ENCODE measurements at places on chromosomes 3 and 15.
A peak's percentile ranks its signal among the peaks of the same experiment; 100 is the strongest.

DNA sequence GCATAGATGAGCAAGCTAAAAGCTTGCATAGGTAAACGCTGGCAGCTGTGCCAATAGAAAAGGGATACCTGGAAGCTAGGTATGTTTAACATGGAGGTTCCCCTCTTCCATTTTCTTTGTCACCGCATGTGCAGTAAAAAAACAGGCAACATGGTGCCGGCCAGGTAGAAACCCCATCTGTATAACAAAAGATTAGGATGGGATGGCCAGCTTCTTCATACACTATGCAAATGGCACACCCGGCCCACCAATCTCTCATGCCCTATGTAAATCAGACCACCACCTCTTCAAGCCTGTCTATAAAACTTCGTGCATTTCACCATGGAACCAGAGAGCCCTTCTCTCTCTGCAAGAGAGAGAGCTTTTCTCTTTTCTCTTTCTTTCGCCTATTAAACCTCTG is 224.3 kb upstream of the P2RY1 start:
- no peak for DNase-seq

- DNase-seq, result no peak
Measured at GRCh38 chr15:90106522-90107117, 4.4 kb upstream of the IDH2 start.

- no peak for DNase-seq
Measured at GRCh38 chr15:59002418-59002859, 15.0 kb downstream of the RNF111 start.

GRCh38 chr3:168395551-168395950 is 299.8 kb upstream of the GOLIM4 start:
- DNase-seq, result no peak

DNA sequence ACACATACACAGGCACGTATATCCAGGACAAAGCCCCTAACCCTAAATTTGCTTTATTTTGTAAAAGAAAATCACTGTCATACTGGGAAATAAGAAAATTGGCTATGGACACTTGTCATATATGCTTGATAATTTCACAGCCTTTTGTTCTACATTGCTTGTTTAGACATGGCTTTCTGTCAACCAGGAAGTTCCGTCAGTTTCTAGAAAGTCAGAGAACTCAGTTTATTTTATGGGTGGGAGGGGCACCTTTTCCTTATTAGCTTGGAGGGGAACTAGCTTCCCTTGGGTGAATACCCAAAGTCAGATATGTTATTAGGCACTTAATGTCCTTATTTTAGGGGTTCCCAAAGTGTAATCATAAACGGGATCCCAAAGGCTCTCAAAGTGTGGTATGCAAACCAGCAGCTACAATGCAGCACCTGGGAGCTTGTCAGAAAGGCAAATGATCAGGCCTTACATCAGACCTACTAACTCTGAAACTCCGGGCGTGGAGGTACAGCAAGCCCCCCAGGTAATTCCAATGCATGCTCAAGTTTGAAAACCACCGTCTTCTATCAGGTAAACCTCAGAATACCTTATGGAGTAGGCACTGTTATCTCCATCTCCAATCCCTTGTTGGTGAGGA is 50.1 kb downstream of the CADPS start:
- DNase-seq, result no peak

DNA sequence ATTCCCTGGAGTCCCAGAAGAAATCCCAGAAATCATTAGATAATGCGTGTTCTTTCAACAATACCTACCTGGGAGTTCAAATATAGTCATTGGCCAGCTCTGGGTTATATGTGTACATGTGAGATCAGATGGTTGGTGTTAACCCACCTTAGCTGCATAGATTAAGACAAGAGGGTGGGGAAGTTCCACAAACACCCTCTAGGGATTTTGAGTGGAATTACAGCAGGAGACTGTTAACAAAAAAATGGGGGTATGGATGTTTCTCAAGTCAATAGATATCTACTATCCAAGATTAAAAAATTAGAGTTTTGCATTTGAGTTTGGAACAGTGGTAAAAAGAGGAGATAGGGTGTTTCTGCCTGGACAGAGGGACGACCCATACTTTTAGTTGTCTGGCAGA is 282.5 kb upstream of the CNTN3 start:
- no peak for DNase-seq

DNA sequence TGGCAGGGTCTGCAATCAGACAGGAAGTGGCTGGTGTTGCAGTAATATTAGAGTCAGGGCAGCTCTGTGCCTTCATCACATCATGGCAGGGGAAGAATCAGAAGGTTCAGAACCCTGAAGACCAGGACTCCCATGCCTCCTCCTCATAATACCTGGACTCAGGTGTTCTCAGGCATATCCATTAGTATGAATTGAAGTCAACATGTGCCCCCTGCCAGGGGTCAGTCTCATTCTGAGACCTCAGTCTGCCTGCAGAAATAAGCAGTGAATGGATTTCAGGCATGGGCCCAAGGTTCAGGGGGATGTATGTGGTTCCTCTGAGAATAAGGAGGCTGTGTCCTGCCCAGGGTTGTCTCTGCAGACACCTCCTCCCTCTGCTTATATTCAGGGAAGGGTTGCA is 74.2 kb downstream of the SPSB4 start:
- no peak for DNase-seq

DNA sequence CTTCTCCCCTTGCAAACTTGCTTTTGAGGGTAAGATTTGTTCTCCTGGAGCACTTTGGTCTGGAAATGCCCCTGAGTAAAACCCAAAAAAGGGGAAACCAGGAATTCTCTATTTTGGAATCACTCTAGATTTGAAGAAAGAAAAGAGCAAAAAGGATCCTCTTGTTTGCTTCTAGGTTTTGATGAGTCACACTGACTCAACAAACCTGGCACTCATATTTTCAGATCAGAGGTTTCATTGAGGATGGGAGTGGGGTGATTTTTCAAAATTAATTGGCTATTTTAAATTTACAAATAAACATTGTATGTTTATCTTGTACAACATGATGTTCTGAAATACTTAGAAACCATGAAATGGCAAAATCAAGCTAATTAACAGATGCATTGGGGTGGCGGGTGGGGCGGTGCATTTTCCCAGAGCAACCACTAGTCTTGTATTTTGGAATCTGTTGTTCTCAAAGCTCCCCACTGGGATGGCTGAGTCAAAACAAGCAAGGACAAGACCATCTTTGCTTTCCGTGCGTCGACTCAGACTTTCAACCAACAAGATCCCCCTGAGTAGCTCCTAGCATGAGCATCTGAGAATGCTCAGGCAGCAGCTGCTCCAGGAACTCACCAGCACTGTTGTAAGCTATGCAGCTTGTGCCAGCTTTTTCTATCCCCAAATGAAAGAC is 451.4 kb downstream of the WDR72 start:
- no peak for DNase-seq

DNA sequence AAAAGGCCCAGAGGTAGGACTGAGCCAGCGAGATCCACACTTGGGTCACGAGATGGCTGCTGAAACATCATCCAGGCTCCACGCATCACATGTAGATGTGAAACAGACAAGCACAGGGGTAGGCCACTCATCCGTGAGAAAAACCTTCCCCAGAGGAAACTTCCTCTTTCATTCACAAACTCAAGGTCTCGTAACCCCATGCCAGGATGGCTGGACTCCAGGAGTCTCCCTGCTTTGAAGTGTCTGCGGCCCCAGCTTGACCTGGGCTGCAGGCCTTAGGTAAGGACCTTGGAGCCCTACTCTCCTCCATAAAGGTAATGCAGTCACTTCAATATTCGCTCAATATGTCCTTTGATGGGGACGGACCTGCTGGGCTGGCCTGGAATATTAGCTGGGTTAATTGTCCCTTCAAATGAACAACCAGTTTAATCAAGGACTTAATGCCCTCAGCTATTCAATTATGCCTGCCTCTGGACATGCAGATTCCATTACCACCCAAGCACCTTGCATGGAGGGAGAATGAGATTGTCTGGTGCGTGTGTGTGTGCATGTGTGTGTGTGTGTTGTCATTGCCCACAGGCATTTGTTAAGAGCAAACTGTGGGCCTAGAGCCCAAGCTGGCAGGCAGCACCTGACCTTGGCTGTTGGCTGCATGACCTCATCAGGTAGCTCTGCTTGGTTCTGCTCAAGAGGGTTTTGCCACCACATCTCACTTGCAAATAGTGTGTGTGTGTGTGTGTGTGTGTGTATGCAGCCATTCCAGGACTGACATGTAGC is 186.9 kb upstream of the TLE3 start:
- no peak for DNase-seq

GRCh38 chr15:62254137-62254934 is 89.3 kb upstream of the C2CD4B start:
- DNase-seq, result peak; percentile 68

DNA sequence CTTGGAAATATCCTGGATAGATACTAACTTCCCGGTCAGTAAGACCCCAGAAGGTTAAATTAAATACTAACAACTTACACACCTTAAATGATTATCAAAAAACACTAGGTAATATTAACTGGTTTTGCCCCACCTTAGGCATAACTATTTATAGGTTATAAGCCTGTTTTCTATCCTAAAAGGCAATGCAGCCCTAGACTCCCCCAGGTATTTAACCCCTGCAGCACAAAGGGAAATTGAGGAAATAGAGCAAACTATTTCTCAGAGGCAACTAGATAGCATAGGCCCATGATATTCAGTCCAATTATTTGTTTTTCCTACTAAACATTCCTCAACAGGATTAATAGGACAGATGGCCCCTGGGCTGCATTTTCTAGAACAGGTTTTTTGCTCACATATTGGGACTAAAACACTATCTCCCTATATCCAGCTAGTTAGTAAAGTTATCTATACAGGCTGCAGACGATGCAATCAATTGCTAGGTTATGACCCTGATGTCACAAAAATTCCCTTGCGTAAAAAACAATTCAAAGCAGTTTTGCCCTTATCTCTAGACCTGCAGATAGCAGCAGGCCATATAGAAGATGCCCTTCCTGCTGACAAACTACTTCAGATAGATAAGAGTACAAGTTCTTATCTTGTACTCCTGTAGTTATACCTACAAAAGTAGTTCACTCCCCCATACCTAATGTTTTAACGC is 221.3 kb downstream of the DTWD1 start:
- no peak for DNase-seq

DNA sequence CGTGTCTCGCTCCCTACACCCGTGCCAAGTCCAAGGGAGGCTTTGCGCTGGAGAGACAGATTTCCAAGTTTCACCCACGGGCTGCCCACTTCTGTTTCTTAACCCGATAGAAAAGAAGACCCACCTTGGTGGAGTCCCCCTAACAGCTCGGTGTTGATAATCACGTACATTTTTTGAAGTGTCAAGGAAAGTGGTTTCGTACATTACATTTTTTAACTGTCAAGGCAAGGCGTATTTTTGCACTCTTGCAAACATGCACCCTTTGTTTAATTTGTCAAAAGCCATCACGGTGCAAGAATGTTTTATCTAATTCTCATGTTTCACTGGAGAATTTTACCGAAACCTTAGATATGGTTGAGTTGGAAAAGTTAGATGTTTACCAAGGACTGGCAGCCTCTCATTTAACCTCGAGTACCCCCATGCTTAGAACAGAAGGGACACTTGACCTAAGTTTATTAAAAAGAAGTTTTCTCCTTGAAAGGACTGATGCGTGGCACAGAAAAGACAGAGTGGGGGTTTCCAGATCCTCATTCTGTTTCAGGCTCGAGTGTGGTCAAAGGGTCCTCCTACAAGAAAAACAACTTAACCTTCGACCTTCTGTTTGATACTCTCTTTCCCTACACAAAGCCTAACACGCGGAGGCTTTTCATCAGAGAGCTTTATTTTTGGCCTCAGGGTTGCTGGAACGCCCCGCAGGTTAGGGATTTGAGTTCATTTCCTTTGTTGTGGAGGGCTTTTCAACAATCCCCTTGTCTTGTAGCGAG is 882 bp downstream of the GXYLT2 start:
- DNase-seq, result peak; percentile 54

DNA sequence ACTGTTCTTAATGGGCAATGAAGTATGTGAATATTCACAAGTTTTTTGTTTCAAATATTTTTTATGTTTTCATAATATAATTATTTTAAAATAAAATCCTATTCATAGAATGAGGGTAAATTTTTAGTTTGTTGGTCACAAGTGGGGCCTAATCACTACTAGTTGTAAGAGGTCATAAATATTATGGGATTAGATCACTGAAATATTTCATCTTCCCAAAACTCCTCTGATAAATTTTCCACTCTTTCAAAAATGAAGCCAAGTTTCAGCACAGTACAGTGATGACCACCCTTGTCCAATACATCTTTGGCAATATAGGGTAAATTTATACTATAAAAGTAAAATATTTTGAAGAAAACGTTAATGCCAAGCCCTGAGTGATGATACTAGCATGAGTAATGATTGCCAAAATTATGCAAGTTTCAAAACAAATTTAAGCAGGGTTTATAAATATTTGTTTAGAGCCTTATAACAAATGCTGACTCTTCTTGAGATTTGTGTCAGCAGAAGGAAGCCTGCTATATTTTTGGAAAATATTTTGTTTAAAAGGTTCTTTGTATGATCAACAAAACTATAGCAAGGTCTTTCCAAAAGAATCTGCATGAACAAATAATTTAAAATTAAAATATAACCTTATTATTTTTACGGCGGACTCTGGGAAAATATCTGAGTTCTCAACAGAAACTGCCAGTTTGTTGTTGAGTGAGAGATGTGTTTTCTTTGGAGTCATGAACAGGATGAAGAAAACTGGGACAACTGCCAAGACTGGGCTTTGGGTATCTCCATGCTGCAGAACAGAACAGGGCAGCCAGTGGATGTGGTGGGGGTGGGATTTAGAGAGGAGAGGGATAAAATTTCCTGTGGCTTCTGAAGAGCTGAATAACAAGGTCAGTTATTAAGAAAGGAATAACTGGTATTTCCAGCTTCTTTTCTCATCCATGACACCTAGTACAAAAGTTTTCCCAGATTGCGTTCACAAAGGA is 17.9 kb upstream of the TM4SF1 start:
- no peak for DNase-seq

DNA sequence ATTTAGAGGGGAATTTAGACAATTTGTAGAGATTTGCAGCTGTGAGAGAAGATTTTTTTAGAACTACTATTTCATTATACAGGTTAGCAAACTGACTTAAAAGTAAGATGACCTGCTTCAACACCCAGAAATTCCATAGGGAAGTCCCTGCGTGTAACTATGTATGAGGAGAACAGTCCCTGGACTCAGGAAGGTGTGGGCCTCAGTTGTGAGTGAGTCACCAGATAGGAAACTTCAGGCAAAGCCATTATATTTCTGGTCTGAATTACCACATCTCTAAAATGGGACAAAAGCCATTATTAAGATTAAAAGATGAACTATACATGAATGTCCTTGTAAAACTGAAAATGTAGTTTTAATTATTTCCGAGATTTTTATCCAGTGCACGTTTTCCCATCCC is 488.3 kb upstream of the GOLIM4 start:
- DNase-seq, result no peak

GRCh38 chr3:61600195-61600594 is 38.8 kb downstream of the PTPRG start:
- DNase-seq, result no peak

- DNase-seq, result no peak
Measured at GRCh38 chr3:180447136-180447535, 154.8 kb upstream of the TTC14 start.

DNA sequence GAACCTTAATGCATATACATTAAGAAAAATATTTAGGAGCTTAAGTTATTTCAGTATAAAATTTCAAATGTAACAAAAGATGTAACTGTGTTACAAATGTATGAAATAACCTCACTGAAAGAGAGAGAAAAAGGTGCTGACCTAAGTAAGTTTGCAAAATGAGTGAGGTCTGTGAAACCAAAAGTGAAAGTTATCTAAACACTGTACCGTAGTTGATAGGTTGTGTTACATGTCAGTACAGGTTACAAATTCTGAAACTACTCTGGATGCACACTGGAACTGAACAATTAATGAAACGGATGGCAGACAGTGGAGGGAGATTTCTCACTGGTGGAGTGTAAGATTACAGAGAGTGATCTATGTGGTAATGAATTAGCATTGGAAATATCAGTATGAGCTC is 420.7 kb downstream of the ZNF385D start:
- DNase-seq, result no peak
